Activated CD4-positive, alpha-beta T cell treated with anti-CD3 and anti-CD28 coated beads for 4 hours (primary cell): ENCODE measurements at places on chromosomes 7 and 10.

GRCh38 chr10:68365611-68366010, 32.9 kb upstream of the PBLD start:
- no peak for DNase-seq

- no peak for DNase-seq
Observed at GRCh38 chr10:8719971-8720370, 665.5 kb downstream of the GATA3 start.

- DNase-seq = no peak
Observed at GRCh38 chr7:42380401-42380800, 143.4 kb upstream of the GLI3 start.

GRCh38 chr7:32273297-32273696, 203.1 kb upstream of the PDE1C start:
- DNase-seq = no peak

DNA sequence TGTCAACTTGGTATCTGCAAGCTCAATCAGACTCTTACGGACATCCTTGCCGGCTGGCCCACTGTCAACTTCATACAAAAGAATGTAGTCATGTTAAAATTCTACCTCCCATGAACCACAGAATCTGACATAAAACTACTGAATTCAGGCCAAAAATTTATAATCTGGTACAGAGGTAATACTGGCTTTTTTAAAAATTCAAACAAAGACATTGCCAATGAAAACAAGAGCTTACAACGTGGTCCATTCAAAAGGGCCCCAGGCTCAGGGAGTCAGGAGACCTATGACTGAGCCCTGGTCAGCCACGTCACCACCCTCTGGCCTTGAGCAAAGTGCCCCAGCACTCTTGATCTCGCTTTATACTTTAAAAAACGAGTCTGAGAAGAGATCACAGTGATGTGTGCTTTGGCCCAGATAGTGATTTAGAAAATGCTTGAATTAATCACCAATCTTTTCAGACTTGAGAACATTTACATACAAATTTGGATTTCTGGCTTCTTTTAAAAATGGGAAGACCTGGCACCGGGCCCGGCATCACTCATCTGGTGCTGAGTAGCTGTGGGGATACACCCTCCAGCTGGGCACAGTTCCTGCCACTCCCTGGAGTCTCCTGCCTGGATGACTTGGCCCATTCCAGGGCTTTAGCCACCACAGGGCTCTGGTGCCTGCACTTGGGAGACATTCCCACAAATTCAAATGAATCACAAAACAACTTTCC, 94.1 kb downstream of the PIP4K2A start:
- DNase-seq = no peak

DNA sequence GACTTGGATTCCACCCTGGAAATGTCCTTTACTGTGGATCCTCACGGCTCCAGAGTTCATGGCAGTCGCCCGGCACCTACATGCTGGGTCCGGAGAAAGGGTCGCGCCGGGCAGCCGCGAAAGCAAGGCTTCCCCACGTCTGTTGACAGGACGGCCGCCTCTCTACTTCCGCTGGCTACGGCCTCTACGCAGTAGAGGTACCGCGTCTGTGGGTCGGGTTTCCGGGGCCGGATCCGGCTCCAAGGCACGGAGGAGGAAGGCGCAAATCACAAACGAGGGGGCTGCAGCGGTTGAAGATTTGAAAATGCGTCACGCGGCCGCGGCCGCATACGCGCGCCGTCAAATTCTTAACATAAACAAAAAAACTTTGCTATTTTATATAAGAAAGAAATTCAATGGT, 649.6 kb downstream of the REEP3 start:
- no peak for DNase-seq

- no peak for DNase-seq
Observed at GRCh38 chr10:59877191-59877671, 29.1 kb downstream of the CCDC6 start.

DNA sequence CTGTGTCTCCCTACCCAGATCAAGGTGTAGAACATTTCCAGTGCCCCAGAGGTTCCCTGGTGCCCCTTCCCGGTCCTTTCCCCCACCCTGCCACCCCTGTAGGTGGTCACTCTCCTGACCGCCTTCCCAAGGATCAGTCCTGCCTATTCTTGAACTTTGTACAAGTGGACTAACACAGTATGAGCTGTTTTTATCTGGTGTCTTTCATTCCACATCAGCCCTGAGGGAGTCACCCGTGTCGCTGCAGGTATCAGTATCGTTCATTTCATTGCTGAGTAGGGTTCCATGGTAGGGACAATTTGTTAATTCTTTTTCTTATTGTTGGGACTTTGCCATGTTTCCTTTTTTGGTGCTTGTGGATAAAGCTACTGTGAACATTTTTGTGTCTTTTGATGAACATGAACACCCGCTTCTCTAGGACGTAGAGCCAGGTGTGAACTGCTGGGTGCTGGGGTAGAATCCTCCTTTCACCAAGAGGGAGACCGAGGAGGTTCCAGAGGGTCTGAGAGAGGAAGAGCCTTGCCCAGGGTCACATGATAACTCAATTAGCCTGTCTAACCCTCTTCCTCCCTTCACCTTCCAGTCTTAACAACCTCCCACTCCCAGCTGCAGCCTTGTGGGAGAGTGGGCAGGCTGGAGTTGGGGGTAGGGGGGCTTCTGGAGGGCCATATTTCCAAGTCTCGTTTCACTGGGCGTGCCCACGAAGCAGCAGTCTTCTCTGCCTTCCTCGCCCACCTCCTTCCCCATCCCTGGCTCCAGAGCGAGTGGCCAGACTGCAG, 18.0 kb downstream of the PALD1 start:
- DNase-seq = no peak

DNA sequence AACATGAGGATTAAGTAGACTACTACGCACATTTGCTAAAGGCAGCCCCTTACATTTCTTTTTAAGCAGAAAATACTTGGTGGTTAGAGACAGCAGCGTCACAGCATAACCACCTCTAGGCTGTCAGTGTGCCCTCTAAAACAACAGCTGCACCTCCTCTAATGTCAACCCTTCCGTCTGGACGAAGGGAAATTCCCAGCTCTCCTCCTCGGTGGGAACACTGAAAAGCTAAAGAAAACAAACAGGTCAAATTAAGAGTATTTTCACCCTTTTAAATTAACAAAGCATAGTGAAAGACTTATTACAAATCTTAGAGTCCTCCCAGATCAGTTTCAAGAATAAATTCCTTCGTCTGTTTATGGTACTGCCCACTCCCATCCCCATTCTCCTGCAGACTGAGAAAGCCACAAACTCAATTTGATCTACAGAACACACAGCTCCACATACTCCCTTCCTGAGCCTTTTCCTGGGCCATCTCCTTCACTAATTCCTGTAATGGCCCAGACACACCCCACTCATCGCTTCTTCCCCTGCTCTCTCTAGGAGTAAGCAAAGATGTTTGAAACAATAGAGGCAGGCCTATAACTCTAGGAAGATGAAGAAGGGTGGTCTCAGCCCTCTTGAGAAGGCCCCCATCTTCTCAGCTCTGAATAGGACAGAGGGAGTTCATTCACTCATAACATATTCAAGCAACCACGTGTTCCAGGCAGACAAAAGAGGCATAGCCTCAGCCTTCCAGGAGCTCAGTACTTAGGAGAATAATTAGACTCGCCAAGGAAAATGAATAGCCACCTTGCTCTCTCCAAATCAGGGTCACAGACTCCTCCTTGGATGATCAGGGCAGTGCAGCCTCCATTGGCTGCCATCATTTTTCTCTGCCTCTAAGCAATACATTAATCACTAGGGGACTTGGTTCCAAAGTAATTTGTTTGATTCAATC, 47.5 kb upstream of the HNRNPH3 start:
- no peak for DNase-seq

DNA sequence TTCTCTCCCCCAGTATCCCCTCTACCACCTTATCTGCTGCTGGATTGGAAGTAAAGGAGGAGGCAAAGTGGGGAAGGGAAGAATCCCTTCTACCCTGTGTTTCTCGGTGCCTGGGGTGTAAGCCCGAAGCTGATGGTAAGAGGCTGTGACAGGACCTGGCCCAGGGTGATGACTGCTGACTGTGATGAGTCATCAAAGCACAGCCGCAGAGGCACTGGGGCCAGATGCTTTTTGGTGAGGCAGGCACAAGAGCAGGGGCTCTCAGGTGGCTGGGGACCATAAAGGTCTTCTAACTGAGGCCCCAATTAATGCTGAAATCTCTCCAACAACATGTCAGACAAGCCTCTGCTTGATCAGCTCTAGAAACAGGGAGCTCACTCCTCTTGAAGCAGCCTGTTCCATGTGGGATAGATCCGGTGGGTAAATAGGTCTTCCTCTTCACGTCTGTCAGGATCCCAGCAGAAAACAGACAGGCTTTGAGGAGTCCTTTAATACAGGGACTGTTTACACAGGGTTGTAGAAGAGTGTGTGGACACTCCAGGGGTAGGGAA, 86.1 kb upstream of the PCBD1 start:
- DNase-seq = no peak

DNA sequence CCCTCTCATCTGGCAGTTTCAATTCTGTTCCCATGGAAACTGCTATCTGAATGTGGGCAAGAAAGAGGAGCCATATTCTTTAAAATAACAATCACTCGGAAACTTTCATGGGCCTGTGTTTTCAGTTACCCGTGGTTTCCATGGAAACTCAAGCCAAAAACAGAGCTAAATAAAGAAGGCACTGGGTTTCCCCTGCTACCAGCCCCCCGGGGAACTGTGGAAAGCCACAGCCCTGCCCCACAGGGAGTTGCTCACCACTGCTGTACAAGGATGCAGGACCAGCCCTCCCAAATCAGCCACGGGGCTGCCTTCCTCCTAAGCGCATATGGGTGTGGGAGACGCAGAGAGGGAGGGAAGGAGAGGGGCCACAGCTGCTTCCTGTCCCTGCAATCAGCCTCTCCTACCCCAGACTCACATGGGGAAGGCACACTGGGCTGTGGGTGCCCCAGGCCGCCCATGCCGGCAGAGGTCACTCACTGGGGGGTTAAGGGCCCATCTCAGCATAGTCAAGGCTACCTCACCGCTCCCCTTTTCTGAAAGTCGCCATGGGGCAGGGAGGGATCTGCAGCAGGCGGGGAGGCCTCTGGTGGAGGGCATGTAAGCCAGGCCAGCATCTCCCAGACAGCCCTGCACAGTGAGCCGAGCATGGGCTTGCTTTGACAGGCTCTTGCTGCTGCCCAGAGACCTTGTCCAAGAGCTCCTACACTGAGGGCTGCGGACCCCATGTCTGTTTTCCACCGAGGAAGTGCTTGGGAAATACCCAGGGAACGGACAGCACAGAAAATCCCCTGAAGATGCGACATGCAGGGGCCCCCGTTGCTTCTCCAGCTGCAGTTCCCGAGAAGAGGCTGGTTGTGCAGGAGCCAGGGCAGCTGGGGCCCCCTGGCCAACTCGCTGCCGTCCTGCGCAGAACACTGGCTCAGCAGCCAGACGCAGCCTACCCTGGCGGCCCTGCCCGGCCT, 157.3 kb upstream of the PPP2R2D start:
- no peak for DNase-seq

DNA sequence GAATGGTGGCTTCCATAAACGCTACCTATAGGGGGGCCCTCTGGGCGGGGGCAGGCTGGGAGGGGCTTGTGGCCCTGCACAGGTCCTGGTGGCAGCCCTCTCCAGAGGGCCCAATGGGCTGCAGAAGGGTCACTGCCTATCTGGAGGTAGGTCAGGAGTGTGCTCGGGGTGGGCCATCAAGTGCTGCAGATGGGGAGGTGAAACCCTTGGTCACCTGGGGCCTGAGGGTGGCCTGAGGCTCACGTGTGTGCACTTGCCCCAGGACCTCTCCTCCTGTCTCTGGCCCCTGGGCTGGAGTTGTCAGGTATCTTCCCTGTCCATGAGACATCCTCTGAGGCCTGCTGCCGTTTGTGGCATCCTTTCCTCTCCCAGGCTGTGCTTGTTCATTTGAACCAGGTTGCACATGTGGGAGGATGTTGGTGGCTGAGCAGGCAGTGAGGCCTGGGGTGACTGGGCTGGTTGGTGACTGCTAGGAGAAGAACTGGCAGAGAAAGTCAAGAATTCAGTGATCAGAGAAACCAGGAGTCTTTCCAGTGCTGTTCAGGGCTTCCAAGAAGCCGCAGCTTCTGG, 21.1 kb upstream of the SH2D4B start:
- DNase-seq = no peak

GRCh38 chr7:92873776-92874175, 37.4 kb upstream of the CDK6 start:
- DNase-seq = no peak

DNA sequence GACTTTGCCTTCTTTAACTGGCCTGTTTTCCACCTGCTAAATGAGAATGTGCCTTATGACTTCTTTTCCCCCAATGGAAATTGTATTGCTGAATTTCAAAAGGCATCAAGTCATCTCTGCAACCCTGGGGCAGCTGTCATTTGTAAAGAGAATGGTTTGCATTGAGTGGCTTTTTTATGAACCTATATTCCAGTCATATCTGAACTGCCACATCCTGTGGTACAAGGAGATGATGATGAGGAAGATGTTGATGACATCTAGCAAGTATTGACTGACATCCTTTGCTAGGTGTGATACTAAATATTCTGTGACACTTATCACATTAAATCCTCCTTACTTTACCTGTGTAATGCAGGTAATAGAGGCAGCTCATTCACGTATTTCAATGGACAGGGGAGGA, 88.3 kb upstream of the KIAA1217 start:
- DNase-seq = no peak

DNA sequence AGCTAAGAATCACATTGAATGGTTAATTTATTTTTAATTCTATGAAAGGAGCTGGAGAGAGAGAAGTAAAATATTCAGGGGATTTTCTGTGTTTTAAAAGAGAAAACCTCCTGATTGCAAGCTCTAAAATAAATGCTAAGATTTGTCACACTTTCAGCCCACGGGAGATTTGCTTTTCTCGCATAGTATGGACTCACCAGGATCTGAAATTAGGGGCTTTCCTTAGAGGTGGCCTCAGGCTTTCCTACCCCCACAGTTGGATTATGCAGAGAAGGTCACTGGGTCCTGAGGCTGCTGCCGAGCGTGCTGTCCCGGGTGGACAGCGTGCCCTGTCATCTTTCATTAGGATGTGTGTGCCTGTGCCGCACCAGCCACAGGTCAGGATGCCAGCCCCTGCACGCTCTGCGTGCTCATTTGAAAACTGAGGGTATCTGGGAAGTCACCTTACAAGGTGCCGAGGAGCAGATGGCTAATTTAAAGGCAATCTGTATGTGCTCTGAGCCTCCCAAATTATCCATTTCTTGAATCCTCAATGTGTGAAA, 258.8 kb downstream of the CELF2 start:
- no peak for DNase-seq
